Left lung (tissue), 14 donors: ENCODE measurements at places on chromosomes 5 and 9. TPM values are rescaled to one million over a fixed set of nuclear protein-coding genes. Genes with fewer than 3 reads are reported as not detected.

FAM78A gene
- polyA plus RNA-seq = 6.8 TPM

NTRK2 gene
- 1.9 TPM for polyA plus RNA-seq

- DNase-seq = no peak
These were observed 87.3 kb downstream of the NTNG2 start for GRCh38 chr9:132249123-132249522.

DNA sequence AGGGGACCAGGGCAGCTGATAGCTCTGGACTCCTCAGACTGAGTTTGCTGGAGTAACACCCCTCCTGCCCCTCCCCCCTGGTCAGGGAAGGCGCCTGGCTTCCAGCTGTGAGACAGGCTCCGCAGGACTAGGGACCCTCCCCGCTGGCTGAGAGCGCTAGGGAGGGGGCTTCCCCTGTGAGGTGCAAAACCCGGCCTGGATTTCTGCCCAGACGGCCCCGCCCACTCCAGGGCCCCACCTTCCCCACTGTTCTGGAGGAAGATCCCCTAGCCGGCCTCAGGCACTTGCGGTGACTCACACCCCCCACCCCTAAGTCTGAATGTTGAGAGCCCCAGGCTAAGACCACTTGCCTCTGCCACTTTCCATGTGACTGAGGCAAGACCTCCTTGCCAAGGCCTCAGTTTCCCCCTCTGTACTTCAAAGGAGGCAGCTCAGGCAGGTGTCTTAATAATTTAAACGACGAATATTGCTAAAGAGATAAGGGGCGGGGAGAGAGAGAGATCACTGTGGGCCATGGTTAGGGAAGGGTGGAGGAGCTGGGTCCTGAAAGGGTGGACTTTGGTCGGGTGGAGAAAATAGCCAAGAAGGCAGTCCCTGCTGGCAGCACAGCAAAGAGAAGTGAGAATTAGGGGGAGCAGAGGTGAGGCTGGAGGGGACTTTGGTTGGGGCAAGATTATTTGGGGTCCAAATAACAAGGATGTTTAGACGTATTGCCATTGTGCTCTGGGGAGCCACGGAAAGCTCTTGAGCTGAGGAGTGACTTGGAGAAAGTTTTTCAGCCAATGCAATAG, 1.0 kb upstream of the DAB2IP start:
- peak; percentile 78 for DNase-seq

GRCh38 chr5:136011414-136012001, 17.3 kb upstream of the TGFBI start:
- DNase-seq = no peak

DNA sequence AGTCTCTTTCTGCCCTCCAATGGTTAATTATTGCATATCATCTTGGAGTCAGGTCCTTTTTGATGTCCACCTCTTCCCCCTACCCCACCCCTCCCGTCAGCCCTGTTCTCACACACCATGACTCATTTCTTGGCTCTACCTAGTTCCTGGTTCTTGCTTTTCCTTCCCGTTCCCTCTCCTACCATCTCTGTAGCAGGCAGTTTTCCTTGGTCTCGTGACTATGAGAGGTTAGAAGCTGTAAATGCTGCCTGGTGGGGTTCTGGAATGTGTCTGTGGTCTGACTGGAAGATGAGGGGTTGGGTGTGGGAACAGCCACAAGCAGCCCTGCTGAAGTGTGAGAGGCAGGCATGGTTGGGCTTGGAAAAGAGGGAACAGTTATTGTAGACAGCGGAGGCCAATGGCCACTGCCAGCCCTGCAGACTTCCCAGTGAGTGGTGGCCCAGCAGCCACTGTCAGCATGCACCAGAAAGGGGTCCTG, 18.2 kb downstream of the SLC22A5 start:
- DNase-seq = no peak

GRCh38 chr9:87834357-87834756, 48.3 kb upstream of the SPATA31E1 start:
- no peak for DNase-seq

DNA sequence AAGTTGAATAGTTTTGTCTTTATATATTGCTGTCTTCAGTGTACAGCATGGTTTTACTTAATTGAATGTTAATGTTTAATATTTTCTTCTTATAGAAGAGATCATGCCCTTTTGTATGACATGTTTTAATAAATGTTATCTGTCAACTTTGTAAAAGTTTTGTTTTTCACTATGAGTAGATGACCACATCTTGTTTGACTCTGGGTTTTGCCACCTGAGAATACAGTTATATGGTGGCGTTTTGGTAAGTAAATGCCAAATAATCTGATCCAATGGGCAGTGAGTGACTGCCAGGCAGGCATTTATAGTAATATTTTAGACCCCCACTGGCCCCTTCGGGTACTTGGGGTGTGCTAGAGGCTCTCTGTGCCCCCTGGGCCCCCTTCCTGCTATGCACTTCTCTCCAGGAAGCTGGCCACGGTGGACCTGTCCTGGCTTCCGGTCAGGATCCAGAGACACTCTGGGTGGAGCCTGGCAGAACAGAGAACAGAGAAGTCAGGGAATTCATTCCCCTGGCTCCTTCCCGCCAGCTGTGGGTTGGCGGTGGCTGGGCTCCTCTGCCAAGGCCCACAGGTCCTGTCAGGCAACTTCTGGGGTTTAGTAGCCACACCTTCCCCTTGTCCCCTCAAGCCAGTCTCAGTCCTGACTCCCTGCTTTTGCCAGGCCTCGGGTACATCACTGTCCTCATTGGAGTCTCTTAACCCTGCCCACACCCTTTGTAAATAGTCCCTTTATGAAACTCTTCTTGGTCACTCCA, 22.2 kb upstream of the ZBTB34 start:
- no peak for DNase-seq

GRCh38 chr5:119345861-119346260, 10.0 kb upstream of the TNFAIP8 start:
- no peak for DNase-seq

DNA sequence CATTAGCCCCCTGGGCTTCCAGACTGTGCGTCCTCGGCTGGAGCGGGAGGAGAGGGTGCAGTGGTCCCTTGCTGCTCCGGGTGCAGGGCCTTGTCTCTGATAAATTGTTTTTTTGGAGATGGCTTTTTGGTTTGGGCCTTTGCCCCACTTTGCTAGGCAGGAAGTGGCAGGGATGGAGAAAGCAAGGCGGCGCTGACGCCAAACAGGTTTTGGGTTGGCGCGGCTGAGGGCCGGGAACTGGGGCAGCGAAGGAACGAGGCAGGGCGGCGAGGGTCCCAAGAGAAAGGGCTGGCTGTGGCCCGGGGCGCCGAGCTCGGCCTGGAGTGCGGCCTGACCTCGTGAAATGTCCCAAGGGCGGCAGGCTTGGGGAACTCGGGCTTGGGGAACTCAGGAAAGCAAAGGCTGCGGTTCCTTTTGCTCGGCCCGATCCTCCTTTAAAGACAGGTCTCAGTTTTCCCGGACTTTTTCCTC, 4.1 kb downstream of the LHX2 start:
- DNase-seq = no peak
